T-helper 2 cell treated with Interferon-gamma antibody and Interleukin-4, amounts not matched to agents 100 ng/mL and 5 ng/mL, for 36 hours (primary cell): ENCODE measurements at places on chromosomes 3 and 15. TPM values are rescaled to one million over a fixed set of nuclear protein-coding genes. Genes with fewer than 3 reads are reported as not detected.

The DUT gene
- 262 and 264 TPM in 2 replicates for total RNA-seq

The XXYLT1 gene
- total RNA-seq: 10.0 and 11.0 TPM in 2 replicates

The SAMD7 gene
- not detected in 2 replicates for total RNA-seq

The PPCDC gene
- total RNA-seq: 50.2 and 50.4 TPM in 2 replicates

The KPNA1 gene
- 58.8 and 66.7 TPM in 2 replicates for total RNA-seq

The KIF15 gene
- total RNA-seq: 43.3 and 44.8 TPM in 2 replicates

The CHL1 gene
- total RNA-seq: not detected in 2 replicates

The STX19 gene
- not detected in 2 replicates for total RNA-seq

The CAPN7 gene
- 31.0 and 34.9 TPM in 2 replicates for total RNA-seq

The ZMYND10 gene
- 3.6 and 4.6 TPM in 2 replicates for total RNA-seq

The DLL4 gene
- total RNA-seq: not detected in 2 replicates

The ARPP21 gene
- not detected in 2 replicates for total RNA-seq

The RTP4 gene
- 12.9 and 13.0 TPM in 2 replicates for total RNA-seq

The SLC22A14 gene
- total RNA-seq: 0.09 TPM in 1 of 2 replicates, not detected in the other

The SYNPR gene
- total RNA-seq: not detected in 2 replicates

The CYP8B1 gene
- not detected in 2 replicates for total RNA-seq

The PATL2 gene
- 20.8 and 22.5 TPM in 2 replicates for total RNA-seq

The CLDN16 gene
- total RNA-seq: not detected in 2 replicates

The REC114 gene
- not detected in 2 replicates for total RNA-seq

The UROC1 gene
- not detected in 2 replicates for total RNA-seq

The ABHD17C gene
- 3.6 and 3.7 TPM in 2 replicates for total RNA-seq

The LRRC15 gene
- not detected in 2 replicates for total RNA-seq
